ENCODE measurements at places on chromosomes 7 and 10. TPM values are rescaled to one million over a fixed set of nuclear protein-coding genes. Genes with fewer than 3 reads are reported as not detected.
A peak's percentile ranks its signal among the peaks of the same experiment; 100 is the strongest.

Gene AGBL3
- total RNA-seq: 4.9 TPM

Gene UPK3B
- total RNA-seq: 2.7 TPM

Gene MLXIPL
- 6.1 TPM for total RNA-seq

GRCh38 chr10:76432016-76433012, 1000.9 kb downstream of the LRMDA start:
- H3K4me3 ChIP-seq: no peak overlapping the region
- no peaks in the 10 kb centered on the region for H3K36me3 ChIP-seq
- peak overlapping the region; percentile 59 for H3K27ac ChIP-seq
- H3K4me1 ChIP-seq: peaks cover 25% of the 10 kb centered on the region

GRCh38 chr7:136502162-136502561, 366.3 kb upstream of the CHRM2 start:
- no peak overlapping the region for H3K4me3 ChIP-seq
- H3K27me3 ChIP-seq: no peaks in the 10 kb centered on the region
- no peak overlapping the region for H3K27ac ChIP-seq
- H3K4me1 ChIP-seq: no peaks in the 10 kb centered on the region
- no peak for DNase-seq

- peaks cover 60% of the 10 kb centered on the region for H3K4me1 ChIP-seq
- peak overlapping the region; percentile 87 for H3K27ac ChIP-seq
- peak overlapping the region; percentile 73 for H3K4me3 ChIP-seq
Measured at GRCh38 chr10:75407224-75407712, 5.7 kb upstream of the ZNF503 start.

DNA sequence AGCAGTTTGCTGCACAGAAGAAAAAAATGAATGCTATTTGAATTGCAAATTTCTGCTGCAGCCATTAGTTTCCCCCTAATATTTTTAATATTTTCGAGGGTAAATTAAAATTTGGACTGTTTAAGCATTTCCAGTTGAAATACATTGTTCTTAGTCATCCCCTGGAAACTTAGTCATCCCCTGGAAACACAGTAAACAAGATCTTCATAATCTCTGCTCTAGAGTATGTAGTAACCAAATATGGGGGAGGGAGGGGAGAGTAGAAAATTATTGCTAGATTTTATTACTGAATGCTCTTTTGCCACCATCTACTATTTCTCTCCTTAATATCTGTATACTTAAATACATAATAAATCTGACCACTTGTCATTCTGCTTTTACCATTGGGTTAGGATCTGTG, 1053.3 kb downstream of the SORCS1 start:
- no peak overlapping the region for H3K27ac ChIP-seq
- H3K4me3 ChIP-seq: no peak overlapping the region
- no peaks in the 10 kb centered on the region for H3K27me3 ChIP-seq
- DNase-seq: no peak
- no peaks in the 10 kb centered on the region for H3K36me3 ChIP-seq

- H3K27me3 ChIP-seq: no peaks in the 10 kb centered on the region
- H3K4me1 ChIP-seq: no peaks in the 10 kb centered on the region
- no peaks in the 10 kb centered on the region for H3K36me3 ChIP-seq
- no peak for DNase-seq
- H3K27ac ChIP-seq: no peak overlapping the region
Measured at GRCh38 chr7:42596737-42597136, 315.1 kb downstream of the C7orf25 start.

DNA sequence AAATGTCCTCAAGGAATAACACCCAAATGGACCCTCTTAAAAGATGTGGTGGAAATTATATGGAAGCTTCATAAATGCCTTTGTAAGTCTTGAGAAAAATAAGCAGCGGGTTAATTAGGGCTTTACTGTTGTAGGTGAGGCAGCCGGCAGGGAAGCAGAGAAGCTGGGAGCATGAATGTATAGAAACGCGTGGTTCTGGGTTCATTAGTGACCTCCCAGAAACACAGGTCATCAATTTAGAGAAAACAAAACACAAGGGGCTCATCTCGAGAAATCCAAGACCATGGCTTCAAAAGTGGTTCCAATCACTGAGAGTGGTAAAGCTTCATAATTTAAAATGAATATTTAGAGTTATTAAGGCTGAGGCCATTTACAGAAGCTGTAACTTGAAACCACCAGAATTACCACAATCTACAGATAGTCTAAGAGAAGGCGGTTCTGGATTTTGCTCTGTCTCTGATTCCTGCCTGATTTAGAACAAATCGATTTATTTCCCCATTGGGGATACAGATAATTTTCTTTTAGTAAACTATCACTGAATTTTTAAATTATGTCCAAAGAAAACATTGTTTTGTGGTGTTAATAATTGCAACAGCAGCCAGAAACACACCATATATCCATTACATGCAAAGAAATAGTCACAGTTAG, 20.7 kb downstream of the GARIN1A start:
- no peak overlapping the region for H3K27ac ChIP-seq
- H3K27me3 ChIP-seq: no peaks in the 10 kb centered on the region
- peaks cover 8% of the 10 kb centered on the region for H3K4me1 ChIP-seq
- no peak overlapping the region for H3K4me3 ChIP-seq

GRCh38 chr7:84536271-84536870, 341.8 kb upstream of the SEMA3A start:
- no peaks in the 10 kb centered on the region for H3K4me1 ChIP-seq
- no peaks in the 10 kb centered on the region for H3K27me3 ChIP-seq
- no peak overlapping the region for H3K27ac ChIP-seq
- DNase-seq: no peak
- no peak overlapping the region for H3K4me3 ChIP-seq

- no peaks in the 10 kb centered on the region for H3K27me3 ChIP-seq
- no peak overlapping the region for H3K4me3 ChIP-seq
- H3K4me1 ChIP-seq: no peaks in the 10 kb centered on the region
- DNase-seq: no peak
- H3K36me3 ChIP-seq: no peaks in the 10 kb centered on the region
- no peak overlapping the region for H3K27ac ChIP-seq
Measured at GRCh38 chr7:36084485-36085091, 68.5 kb upstream of the EEPD1 start.

- H3K27ac ChIP-seq: no peak overlapping the region
- H3K4me1 ChIP-seq: no peaks in the 10 kb centered on the region
- H3K36me3 ChIP-seq: no peaks in the 10 kb centered on the region
- no peak for DNase-seq
- H3K27me3 ChIP-seq: no peaks in the 10 kb centered on the region
Measured at GRCh38 chr7:104408371-104408770, 80.0 kb downstream of the LHFPL3 start.

- H3K36me3 ChIP-seq: no peaks in the 10 kb centered on the region
- no peak overlapping the region for H3K27ac ChIP-seq
- no peak overlapping the region for H3K4me3 ChIP-seq
- DNase-seq: no peak
- H3K4me1 ChIP-seq: no peaks in the 10 kb centered on the region
- no peaks in the 10 kb centered on the region for H3K27me3 ChIP-seq
Measured at GRCh38 chr10:84521013-84521412, 192.6 kb downstream of the CCSER2 start.

- H3K27me3 ChIP-seq: no peaks in the 10 kb centered on the region
- no peak overlapping the region for H3K27ac ChIP-seq
- DNase-seq: no peak
- no peak overlapping the region for H3K4me3 ChIP-seq
Measured at GRCh38 chr10:81886939-81887338, 11.9 kb downstream of the NRG3 start.

DNA sequence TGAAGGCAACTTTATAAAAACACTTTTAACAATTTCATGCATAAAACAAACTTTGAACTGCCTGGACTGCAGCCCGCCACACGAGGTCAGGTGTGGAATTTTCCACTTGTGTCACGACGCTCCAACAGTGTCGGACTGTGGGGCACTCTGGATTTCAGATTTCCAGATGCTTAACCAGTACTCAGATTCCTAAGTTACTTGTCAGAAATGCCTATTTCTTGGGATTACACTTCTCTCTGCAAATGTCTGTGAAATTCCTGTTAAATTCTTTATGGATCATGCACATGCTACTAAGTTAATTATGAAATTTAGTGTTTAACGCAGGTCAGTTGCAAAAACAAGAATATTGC, 473 bp upstream of the GPER1 start:
- H3K27ac ChIP-seq: peak overlapping the region; percentile 68
- H3K4me1 ChIP-seq: peaks cover 41% of the 10 kb centered on the region
- no peak for DNase-seq
- H3K36me3 ChIP-seq: no peaks in the 10 kb centered on the region
- H3K4me3 ChIP-seq: peak overlapping the region; percentile 52

All from vagina (tissue), 2 donors.